Epithelial cell of proximal tubule (primary cell): ENCODE measurements at places on chromosomes 1 and 21.

DNA sequence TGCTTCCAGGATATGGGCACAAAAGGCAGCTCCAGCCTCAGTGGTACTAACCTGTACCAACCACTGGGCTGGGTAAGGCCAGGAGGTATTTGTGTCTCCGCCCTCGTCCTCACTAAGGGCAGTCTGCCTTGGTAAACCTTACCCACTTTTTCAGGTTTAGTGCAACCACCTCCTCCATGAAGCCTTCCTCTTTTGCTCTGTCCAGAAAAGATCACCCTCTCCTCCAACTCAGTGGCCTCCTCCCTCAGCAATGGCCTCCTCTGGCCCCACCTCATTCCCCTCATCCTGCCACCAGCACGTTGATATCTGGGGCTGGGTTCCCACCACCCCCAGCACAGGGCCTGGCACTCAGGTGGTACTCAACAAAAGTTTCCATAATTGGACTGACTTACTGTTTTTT is 161.5 kb downstream of the GRIK3 start:
- no peak for DNase-seq

GRCh38 chr1:167629681-167630567 is at the start of gene RCSD1:
RCSD1 (plus strand) TSS chr1:167630232; CDS start chr1:167630424, 192 bp downstream.
- DNase-seq = no peak

- DNase-seq = no peak
Measured at GRCh38 chr1:152335399-152335798, 10.4 kb upstream of the FLG start.

GRCh38 chr21:45019076-45019886 is 55.1 kb upstream of the ADARB1 start:
- no peak for DNase-seq

- DNase-seq = no peak
Measured at GRCh38 chr1:8844501-8845006, 27.1 kb upstream of the RERE start.

DNA sequence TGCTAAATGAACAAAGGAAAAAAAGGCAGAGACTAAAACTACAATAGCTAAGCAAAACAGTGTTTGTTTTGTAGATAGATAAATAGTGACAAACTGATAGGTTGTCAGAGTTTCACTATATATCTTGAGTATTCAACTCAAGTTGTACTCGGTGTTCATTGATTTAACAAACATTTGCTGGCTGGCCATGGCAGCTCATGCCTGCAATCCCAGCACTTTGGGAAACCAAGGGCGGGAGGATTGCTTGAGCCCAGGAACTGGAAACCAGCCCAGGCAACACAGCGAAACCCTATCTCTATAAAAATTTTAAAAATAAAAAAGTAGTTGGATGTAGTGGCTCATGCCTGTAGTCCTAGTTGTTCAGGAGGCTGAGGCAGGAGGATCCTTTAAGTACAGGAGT is 17.3 kb downstream of the C1orf185 start:
- no peak for DNase-seq
